ENCODE measurements at places on chromosomes 3 and 15. TPM values are rescaled to one million over a fixed set of nuclear protein-coding genes. Genes with fewer than 3 reads are reported as not detected.

APBA2 gene
- not detected for polyA plus RNA-seq

GPR27 gene
- 6.6 TPM for polyA plus RNA-seq

MFGE8 gene
- polyA plus RNA-seq: not detected

IL1RAP gene
- polyA plus RNA-seq: 3.8 TPM

SLC12A1 gene
- not detected for polyA plus RNA-seq

PPCDC gene
- polyA plus RNA-seq: 45.1 TPM

PATL2 gene
- polyA plus RNA-seq: 1.8 TPM

TMC3 gene
- polyA plus RNA-seq: not detected

RETNLB gene
- not detected for polyA plus RNA-seq
